ENCODE measurements at places on chromosomes 7 and 10.

- DNase-seq: no peak
Measured at GRCh38 chr7:155781433-155781832, 30.8 kb downstream of the SHH start.

DNA sequence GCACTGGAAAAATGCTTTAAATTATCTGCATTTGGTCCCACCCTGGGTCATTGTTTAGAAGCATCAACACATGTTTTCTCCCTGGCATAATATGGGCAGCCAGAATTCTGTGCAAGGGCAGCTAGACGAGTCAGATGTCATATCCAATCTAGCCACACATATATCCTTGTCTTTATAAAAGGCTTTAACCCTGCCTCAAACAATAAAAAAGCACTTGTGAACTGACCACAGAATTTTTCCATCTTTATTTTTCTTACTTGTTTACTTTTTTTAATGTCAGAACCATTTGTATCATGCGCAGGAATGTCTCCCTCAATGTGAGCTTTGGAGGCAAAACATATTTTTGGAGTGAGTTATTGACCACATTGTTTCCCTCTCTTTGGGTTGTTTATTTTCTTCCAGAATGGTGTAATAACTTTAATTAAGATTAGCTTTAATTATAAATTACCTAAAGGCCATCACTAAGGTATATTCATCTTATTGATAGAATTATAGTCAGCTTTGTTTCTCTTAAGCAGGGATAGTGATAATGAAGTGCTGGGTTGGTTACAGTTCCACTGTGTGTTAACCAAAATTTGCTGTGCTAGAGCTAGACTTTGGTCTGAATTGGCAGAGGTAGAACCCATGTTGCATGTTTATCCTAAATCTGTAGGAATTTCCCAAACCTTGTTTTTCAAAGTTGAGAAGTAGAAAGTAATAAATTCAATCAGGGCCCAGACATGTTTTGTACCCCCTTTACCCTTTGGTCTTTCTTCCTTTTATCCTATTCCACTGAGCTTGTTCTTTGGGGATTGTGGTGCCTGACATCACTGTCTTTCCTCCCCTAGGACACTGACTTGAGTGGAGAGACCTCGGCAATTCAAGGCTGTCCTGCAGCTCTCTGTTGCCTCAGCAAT, 1078.4 kb downstream of the KCNMA1 start:
- DNase-seq: no peak

GRCh38 chr10:90983914-90984549, 63.1 kb upstream of the ANKRD1 start:
- no peak for DNase-seq

DNA sequence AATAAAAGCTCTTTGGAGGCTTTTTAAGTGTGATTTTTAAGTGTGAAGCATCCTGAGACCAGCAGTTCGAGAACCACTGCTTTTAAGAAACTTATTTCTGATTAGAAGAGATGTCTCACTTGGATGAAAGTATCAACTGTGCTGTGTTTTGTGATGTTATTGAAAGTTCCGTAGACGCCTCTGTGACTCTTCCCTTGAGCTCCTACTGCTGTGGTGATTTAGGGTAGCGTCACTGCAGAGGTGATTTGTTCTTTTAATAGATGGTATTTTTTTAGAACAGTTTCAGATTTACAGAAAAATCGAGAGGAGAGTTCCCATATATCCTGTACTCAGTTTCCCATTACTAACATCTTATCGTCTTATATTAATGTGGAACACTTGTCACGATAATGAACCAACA, 29.5 kb downstream of the FBH1 start:
- DNase-seq: no peak

GRCh38 chr7:159012353-159013069, 132.2 kb downstream of the VIPR2 start:
- DNase-seq: no peak

- DNase-seq: no peak
Measured at GRCh38 chr7:29893351-29893965, 87.2 kb downstream of the WIPF3 start.

DNA sequence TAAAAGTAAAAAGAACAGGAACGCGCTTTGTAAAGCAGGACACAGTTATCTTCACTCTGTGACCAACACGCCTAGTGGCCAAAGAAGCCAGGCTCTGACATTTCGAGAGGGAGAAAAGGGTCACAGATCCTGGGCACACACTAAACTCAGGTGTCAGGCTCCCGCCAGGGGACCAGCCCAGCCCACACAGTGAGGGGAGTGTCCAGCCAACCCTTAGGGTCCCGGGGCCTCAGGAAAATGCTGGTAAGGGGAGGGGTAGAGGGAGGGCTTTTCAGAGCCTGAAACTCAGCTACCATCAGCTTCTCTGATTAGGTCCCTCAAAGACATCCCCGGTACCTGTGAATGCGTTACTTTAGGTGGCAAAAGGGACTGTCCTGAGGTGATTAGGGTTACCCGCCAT, 16.6 kb downstream of the ANXA11 start:
- no peak for DNase-seq

- DNase-seq: no peak
Measured at GRCh38 chr10:30813872-30814481, 184.4 kb upstream of the LYZL2 start.

DNA sequence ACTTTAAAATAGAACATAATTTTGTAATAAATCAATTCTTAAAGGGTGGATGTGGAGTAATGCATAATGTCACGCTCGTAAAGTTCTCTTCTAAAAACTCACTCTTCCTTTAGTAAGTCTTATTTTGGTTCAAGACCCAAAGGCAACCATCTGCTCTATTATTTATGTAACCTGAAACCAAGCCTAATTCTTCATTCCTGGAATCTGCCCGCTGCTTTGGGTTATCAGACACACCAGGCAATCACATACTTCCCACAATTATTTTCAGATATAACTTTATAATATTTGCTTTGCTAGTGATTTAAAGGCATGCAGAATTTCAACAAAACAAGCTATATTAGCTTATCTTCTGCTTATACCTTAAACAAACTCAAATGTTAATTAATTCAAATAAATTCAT, 39.0 kb downstream of the RAB11FIP2 start:
- no peak for DNase-seq

DNA sequence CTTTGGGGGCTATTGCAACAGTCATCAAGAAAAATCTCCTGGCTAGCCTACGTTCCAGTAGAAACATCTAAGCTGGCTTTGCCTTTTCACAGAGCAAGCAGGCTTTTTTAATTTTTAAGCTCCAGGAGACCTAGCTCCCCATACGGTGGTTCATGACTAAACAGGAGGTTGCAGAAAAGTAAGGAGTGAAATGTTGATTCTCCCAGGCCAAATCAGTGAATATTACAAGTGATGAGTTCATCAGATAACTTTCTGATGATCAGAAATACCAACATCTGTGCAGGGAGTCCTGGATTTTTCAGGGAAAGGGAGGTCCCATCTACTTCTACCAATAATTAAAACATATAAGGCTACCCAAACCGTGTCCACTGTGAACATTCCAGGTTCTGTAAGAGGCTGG, 477.3 kb upstream of the CELF2 start:
- DNase-seq: no peak

DNA sequence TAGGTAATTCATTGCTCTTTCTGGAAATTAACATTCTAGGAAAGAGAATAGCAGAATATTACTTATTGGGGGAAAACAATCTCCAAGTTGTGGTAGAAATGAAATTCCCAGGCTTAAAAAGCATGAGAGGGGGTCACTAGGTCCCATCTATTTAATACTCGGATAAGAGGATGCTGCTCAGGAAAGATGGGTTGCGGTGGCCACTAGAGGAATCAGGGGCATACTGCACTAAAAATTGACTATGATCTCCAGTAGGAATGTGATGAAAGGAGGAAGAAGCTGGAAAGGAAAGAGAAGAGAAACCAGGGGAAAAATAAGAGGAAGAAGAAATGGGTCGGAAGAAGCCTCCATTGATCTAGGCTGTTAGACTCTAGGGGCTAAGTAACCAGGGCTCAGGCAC, 192.8 kb downstream of the GPAM start:
- DNase-seq: no peak

- DNase-seq: no peak
Measured at GRCh38 chr7:112182749-112183148, 23.4 kb downstream of the DOCK4 start.

GRCh38 chr10:5983774-5984173, 6.4 kb upstream of the IL15RA start:
- no peak for DNase-seq

GRCh38 chr10:28715757-28716156, 38.4 kb downstream of the BAMBI start:
- no peak for DNase-seq

DNA sequence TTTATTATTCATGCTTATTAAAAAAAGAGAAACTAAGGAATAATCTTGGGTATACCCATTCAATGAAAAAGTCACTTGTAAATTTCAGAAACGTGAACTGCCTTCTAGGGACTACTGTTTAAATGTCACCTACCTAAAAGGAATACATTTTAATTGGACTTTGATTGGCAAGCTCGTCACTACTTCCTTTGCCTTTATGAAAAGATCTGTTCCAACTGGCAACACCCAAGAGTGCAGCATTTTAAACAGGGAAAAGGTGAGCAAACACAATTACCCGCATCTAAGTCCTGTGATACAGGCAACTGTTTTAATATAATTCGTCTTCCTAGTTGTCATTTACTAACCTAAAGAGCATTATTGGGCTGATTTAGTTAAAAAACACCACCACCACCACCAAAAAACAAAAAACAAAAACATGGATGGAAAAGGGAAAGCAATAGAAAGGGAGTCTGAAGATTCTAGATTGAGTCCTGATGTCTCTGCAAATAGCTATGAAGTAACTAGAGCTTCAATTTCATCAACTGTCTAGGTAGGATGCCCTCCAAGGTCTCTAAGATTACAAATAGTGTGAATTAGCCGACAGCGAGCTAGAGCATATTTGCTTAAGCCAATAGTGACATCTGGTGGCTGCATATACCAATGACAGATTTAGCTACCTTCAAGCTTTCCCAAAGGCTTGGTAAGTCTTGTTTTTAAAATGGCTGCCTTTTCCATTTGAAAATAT, 33.8 kb upstream of the ICA1 start:
- no peak for DNase-seq

DNA sequence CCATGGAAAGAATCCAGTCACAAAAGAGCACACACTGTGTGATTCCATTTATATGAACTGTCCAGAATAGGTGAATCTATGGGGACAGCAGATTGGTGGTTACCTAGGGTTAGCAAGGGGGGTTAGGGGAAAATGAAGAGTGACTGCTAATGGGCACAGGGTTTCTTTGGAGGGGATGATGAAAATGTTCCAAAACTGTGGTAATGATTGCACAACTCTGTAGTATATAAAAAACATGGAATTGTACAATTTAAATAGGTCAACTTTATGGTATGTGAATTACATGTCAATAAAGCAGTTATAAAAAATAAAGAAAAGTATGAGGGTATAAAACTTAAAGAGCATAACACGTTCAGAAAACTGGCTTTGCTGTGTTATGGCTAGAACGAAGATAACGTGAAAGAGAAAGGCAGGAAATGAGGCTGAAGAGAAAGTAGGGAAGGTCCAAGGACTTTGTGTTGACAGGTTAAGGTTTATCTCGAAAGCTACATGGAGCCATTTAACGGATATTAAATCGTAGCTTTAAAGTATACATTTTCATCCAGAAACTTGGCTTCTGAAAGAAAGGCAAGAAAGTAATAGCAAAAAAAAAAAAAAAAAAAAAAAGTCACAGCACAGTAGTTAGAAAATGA, 26.4 kb upstream of the MSS51 start:
- DNase-seq: no peak

DNA sequence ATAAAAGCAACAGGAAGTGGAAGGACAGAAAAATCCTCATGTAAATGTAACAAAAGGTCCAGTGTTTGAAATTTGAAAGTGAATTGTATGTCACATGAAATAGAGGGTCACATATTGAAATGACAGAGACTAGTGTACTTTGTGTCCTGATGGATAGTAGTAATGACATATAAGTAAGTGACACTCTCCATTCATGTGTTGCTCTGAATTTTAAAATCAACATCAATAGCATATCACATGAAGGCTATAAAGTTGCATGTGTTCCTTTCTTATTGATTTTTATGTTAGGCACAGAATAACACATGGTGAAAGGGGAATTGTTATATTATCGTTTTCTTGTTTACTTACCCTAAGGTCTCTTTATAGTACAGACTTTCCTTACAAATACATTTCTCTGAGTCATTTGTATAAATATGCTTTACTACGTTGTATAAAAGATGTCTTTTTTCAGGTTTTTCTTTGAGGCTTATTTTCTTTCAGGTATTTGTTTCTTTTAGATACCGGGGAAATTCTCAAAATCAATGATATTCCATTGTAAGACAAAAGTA, 104.6 kb upstream of the CACNA2D1 start:
- no peak for DNase-seq
